Activated naive CD4-positive, alpha-beta T cell treated with anti-CD3 and anti-CD28 coated beads for 36 hours (primary cell): ENCODE measurements at places on chromosomes 2 and 18. TPM values are rescaled to one million over a fixed set of nuclear protein-coding genes. Genes with fewer than 3 reads are reported as not detected.

GRCh38 chr2:178199334-178199733 lies 5.0 kb downstream of the OSBPL6 start:
- no peak for DNase-seq

- DNase-seq = no peak
Measured at GRCh38 chr2:148103946-148104345, 83.1 kb downstream of the MBD5 start.

The HS1BP3 gene
- 6.1 TPM for total RNA-seq

DNA sequence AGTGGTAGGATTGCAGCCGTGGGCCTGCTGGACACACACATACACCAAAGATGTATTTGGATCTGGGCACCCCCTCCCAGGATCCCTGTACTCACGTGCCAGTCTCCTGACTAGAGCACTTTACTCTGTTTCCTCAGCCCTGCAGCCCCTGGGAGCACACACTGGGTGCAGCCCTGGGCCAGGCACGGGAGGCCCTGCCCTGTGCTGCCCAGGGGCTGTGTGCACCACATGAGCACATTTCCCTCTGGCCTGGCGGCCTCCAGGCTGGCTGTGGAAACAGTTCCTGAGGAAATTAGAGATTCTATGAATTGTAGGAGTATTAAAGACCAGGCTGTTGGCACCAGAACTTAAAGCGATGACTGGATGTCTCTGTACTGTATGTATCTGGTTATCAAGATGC lies 45.4 kb downstream of the BCL2L11 start:
- DNase-seq = no peak
